ENCODE measurements at places on chromosomes 11 and 22.

GRCh38 chr22:46609175-46609690 lies 11.0 kb upstream of the GRAMD4 start:
- no peak for DNase-seq

GRCh38 chr11:120108154-120108784 lies 29.6 kb downstream of the TRIM29 start:
- peak; percentile 13 for DNase-seq

DNA sequence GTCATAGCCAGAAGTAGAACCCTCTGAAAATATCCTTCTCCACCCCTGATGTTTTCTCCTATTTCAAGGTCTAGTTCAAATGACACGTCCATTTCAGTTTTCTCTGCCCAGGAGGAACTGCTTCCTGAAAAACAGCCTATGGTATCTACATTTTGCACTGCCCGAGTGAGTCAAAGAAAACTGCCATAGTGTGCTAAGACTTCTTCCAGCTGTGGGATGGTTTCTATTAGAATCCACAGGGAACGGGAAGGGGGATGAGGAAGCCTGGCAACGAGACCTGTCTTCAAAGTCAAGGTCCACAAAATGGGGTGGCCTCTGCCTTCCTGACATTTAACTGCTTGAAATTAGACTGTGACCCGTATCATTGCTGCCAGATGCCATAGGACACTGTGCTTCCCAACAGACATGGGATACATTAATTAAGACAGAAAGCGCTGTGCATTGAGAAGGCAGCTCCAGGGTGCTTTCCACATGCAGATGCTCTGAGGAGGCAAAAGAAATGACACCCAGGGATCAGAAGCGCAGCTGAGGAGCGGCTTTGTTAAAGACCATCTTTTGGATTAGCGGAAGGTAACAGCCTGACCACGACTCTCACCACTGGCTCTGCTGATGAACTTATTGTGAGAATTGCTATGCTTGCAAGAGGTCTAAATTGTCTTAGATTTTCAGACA lies 39.4 kb upstream of the NUP50 start:
- DNase-seq, result no peak

DNA sequence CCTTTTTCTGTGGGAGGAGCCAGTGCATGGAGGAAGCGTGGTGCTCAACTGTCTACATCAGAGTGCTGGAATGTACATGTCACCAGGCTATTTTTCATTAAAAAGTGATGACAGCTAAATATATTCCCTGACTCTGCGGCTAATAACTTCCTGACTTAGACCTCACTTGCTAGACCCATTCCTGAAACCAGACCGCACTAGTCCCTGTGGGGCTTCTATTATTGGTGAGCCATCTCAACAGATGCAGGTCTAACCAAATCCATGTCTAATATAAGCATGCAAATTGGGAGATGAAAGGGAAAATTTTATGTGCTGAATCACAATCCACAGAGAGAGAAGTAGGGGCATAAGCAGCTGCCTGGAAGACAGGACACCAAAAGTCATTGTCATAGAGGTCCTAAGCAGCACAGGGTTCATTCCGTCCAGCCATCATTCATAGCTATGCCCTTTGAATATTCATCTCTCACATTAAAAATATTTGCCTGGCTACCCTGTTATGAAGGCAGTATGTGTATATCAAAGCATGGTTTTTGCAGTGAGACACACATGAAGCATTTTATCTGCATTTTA lies 110.9 kb upstream of the BLID start:
- DNase-seq, result no peak

GRCh38 chr11:91470656-91471055 lies 754.0 kb upstream of the FAT3 start:
- no peak for DNase-seq

DNA sequence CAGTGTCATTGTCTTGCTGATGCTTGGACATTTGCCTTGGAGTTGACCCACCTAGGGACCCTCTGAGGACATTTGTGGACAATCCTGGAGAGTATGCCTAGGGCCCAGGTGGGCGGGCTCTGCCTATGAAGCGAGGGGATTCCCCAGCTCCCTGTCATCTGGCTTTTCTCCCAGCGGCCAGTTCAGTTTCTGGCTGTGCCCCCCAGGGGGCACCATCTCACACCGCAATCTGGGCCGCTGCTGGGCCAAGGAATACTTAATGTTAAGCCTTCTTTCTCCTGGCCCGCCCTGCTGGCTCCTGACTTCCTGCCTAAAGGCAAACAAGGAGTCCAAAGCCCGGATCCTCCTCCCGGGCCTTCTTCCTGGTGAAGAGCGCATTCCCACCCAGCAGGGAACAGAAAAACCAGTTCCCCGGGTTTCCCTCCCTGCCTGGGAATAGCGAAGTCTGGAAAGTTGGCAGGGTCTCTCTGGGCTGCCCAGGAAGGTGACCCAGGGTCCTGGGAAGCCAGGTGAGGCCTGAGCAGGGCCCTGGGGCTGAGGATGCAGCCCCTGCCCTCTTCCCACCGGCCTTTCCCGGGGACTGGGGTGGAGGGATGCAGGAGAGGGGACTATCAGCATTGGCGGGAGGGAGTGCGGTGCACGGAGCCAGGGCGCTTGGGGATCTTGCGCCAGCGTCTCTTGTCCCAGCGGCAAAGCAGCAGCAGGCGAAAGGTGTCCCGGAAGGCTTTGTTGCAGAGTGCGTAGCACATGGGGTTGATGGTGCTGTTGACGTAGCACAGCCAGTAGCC lies 11.9 kb downstream of the CHRM1 start:
- DNase-seq, result no peak

All from activated gamma-delta T cell (primary cell).